ENCODE measurements at places on chromosomes 11 and 22.

DNA sequence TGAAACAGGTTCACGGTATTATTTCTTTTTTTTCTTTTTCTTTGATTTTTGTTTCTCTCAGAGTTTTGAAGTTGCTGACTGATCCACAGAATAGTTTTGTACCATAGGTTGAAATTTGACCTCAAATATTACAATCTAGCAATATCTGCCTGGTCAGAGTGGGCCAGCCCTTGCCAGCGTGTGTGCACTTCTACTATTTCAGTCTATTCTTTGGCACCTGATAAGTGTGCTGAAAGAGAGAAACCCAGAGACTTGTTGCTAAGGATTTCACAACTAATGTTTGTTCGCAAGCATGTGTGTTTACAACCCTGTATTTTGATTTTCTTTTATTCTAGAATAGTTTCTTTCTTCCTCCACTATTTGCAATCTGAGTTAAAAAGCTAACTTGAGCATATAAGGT lies 1125.2 kb upstream of the CNTN5 start:
- DNase-seq, result no peak

DNA sequence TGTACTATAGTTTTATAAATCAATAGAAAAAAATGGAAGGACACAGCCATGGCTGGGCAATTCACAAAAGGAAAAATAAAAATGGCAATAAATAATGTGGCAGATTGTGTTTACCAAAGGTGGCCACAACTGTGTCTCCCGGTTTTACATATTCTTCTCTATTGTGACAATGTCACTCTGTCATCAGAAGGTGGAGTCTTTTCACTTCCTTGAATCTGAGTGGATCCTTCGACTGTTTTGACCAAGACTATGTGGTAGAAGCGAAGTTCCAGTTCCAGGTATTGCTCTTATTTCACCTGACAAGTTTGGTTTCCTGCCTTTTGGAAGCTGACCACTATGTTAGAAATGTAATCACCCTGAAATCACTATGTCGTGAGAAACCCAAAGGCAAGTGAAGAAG lies 31.0 kb upstream of the HSD17B12 start:
- DNase-seq, result no peak

DNA sequence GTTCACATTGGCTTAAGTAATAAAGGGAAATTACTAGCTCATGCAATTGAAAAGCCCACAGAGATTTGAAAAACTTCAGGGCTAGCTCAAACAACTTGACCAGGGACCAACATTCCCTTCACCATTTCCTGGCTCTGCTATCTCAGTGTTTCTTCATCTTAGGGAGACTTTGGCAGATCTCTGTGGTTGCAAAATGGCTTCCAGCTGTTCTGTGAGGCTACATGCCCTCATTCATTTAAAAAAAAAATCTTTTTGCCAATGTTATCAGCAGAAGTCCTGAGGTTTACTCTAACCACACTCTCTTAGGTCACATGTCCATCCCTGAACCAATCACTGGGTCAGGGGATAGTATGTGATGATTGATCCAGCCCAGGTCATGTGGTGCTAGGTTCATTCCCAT lies 13.9 kb upstream of the RASSF10 start:
- no peak for DNase-seq

GRCh38 chr11:134235399-134235798 lies 10.9 kb downstream of the VPS26B start:
- no peak for DNase-seq

DNA sequence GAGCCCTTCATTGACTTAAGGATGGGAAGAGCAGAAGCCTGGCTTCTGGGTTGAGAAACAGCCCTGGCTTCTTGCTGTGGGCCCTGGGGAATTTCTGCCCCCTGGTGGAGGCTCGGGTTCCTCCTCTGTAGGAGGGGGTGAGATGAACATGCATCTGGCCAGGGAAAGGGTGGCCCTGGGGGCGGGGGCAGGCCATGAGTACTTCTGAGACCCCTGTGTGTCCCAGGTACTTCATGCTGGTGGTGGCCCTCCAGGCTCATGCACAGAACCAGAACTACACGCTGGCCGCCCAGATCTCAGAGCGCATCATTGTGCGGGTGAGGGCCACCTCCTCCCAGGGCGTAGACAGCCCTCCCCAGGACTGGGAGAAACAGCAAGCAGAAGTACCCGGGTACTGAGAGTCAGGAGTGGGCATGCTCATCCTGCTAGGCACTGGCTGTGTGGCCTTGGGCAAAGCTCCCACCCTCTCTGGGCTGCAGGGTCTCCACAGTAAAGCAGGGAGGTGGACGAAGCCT lies 15.8 kb downstream of the TMEM258 start:
- DNase-seq, result no peak

DNA sequence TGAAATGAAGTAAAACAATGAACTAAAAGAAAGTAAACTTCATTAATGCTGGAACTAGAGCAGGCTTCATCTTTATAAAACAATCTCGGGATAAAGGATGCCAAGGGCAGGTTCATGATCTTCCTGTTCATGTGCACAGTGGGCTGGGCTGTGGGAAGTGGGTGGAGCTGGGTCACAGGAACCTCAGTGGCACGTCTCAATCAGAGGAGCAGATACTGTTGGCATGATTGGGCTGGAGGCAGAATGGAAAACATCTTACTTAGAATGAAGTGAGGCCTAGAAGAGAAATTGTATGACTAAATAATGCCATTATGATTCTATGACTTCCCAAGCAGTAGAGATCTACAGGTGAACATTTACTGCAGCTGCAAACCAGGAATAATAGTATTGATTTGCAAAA lies 45.4 kb upstream of the CALCB start:
- no peak for DNase-seq

GRCh38 chr22:37661160-37661924 lies 2.8 kb downstream of the PDXP start:
- no peak for DNase-seq

DNA sequence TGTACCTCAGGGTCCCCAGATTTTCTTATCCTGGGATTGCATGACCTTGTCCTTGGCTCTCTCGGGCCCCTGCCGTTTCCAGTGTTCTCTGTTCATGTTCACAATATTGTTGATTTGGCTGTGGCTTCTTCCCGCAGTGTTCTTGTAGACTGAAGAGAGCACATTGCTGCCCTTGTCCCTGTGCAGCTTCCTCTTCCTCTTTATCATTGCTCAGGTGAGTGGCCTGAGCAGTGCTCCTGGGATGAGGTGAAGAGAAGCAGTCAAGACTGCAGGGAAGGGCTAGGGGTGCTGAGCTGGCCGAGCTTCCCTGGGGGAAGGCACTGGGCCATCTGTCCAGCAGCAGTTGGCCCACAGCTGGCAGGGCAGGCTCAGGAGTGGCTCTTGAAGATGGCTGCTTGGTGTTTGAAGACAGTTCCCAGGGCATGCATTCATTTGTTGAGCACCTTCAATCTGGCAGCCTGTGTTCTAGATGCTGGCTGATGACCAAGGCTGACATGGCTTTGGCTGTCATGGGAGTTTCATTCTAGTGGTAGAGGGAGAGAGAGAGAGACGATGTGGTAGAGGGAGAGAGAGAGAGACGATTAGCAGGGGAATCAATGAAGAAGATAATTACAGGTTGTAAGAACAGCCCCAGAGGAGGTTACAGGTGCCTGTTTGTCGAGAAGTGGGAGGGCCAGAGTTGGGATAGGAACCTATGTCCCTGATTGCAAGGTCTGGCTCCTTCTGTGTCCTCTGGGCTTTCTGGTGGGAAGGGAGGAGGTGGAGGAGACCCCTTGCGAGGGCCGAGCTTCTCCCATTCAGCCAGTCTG lies 17.4 kb downstream of the BMAL1 start:
- DNase-seq, result no peak

- DNase-seq, result no peak
Measured at GRCh38 chr11:116644201-116644940, 128.4 kb downstream of the BUD13 start.

All from cortex of kidney (tissue), 1 donor.